Osteoblast (primary cell): ENCODE measurements at places on chromosomes 2 and 18.

DNA sequence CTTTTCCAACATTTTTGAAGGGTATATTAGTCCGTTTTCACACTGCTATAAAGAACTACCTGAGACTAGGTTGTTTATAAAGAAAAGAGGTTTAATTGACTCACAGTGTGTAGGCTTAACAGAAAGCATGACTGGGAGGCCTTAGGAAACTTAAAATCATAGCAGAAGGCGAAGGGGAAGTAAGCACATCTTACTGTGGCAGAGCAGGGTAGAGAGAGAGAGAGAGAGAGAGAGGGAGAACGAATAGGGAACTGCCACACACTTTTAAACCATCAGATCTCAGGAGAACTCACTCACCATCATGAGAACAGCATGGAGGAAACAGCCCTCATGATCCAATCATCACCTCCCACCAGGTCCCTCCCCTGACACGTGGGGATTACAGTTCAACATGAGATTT, 420.3 kb downstream of the SOCS6 start:
- H3K4me3 ChIP-seq = no peak overlapping the region
- DNase-seq = no peak
- no peaks in the 10 kb centered on the region for H3K36me3 ChIP-seq
- H3K27ac ChIP-seq = no peak overlapping the region

DNA sequence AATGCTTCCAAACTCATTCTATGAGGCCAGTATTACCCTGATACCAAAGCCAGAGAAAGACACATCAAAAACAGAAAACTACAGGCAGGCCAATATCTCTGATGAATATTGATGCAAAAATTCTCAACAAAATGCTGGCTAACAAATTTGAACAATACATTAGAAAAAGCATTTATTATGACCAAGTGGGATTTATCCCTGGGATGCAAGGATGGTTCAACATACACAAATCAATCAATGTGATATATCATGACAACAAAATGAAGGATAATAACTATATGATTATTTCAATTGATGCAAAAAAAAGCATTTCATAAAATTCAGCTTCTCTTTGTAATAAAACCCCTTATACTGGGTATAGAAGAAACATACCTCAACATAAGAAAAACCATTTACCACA, 550.9 kb downstream of the ADCYAP1 start:
- no peak overlapping the region for H3K27ac ChIP-seq
- no peaks in the 10 kb centered on the region for H3K27me3 ChIP-seq
- no peaks in the 10 kb centered on the region for H3K36me3 ChIP-seq
- DNase-seq = no peak

- no peaks in the 10 kb centered on the region for H3K36me3 ChIP-seq
- H3K27me3 ChIP-seq = no peaks in the 10 kb centered on the region
- no peak overlapping the region for H3K4me3 ChIP-seq
- no peak for DNase-seq
Observed at GRCh38 chr2:153227981-153228380, 250.6 kb downstream of the RPRM start.

- peak overlapping the region; percentile 65 for H3K27ac ChIP-seq
- DNase-seq = peak; percentile 26
- H3K4me1 ChIP-seq = peaks cover 11% of the 10 kb centered on the region
- no peaks in the 10 kb centered on the region for H3K36me3 ChIP-seq
Observed at GRCh38 chr2:42722320-42723190, 41.4 kb downstream of the OXER1 start.

DNA sequence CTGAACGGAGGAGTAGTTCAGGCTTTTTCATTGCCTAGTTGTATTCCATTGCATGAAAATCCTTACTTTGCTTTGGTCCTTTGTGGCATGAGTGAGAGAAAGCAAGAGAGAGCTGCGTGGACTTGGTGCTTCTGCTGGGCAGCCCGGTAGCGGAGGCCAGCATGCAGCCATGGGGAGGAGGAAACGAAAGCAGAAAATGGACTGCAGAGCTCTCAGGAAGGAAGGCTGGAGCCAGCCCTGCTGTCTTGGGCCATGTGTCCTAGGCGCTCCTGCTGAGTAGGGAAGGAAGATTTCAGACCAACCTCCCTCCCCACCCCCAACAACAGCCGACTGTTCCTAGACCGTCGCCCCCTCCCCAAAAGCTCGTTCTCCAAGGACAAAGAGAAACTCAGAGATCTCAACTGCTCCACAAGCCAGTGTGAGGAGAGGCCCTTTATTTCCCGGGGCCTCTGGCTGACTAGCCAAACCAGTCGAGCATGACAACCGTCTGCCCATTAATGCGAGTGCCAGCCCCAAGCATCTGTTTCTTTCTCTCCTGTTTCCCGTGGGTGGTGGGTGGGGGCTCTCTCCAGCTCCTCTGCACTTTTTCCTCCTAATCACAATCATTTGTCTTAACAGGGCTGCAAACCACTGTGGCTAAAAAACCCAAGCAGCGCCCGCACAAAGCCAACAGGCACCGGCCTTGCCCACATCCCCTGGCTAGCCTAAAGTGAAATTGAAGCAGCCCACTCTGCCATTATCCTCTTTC, 66.8 kb upstream of the FZD7 start:
- H3K27ac ChIP-seq = no peak overlapping the region
- DNase-seq = peak; percentile 37
- no peaks in the 10 kb centered on the region for H3K36me3 ChIP-seq
- H3K4me3 ChIP-seq = no peak overlapping the region

GRCh38 chr2:69741229-69741574, 732 bp upstream of the ANXA4 start:
- no peaks in the 10 kb centered on the region for H3K27me3 ChIP-seq
- DNase-seq = peak; percentile 93
- H3K36me3 ChIP-seq = no peaks in the 10 kb centered on the region
- H3K4me3 ChIP-seq = peak overlapping the region; percentile 91
- H3K27ac ChIP-seq = peak overlapping the region; percentile 82

DNA sequence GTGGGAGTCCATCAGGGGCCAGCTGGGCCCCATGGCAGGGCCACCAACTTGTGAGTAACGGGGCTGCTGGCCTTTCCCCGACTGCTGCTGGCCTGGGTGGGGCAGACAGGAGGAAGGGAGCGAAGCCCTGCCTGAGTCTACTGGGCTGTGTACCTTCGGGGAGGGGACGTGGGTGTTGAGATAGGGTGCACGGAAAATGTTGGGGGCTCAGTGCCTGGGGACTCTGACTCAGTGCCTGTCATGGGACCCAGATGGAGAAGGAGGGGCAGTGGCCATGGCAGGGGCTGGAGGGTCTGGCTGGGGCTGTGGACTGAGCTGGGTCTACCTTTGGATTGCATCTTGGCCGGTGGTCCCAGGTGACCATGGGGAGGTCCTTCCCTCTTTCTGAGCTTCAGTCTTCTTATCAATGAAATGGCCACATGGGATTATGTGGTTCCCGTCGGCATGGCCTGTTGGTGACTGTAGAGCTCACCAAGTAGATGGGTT, 4.0 kb downstream of the SLC4A3 start:
- no peaks in the 10 kb centered on the region for H3K4me1 ChIP-seq
- H3K27me3 ChIP-seq = peaks cover 8% of the 10 kb centered on the region
- no peak overlapping the region for H3K27ac ChIP-seq

DNA sequence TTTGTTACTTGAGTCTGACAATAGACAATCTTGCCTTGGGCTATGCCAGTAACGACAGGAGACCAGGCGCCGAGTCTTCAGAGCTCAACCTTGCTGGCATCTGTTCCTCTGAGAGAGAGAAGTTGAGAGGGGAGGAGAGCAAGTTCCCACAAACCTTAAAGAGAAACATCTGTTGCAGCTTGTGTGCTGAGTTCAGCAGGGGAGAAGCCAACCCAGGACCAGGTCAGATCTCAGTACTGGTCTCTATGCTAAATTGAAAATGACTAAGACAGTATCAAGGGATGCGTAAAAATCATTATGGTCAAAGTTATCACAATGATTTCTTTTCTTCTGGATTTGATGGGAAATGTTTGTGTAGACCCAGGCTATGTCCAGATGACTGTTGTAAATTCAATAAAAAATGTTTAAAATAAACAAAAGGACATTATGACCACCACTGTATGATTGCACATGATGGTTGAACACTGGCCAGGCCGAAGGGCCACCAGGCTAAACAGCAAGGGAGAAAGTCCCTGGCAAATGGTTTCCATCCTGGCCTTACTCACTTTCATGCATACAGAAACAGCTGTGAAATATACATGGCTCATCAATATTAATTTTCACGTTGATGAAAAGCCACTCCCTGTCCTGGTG, 100.3 kb upstream of the PMAIP1 start:
- no peak overlapping the region for H3K27ac ChIP-seq
- no peak overlapping the region for H3K4me3 ChIP-seq
- DNase-seq = peak; percentile 87
- no peaks in the 10 kb centered on the region for H3K36me3 ChIP-seq
- no peaks in the 10 kb centered on the region for H3K4me1 ChIP-seq

- peaks cover 18% of the 10 kb centered on the region for H3K36me3 ChIP-seq
- H3K27me3 ChIP-seq = no peaks in the 10 kb centered on the region
- H3K4me1 ChIP-seq = no peaks in the 10 kb centered on the region
Observed at GRCh38 chr2:159146996-159147666, 139.4 kb downstream of the WDSUB1 start.
